ENCODE measurements at places on chromosomes 7 and 10. TPM values are rescaled to one million over a fixed set of nuclear protein-coding genes. Genes with fewer than 3 reads are reported as not detected.

- H3K4me1 ChIP-seq: no peaks in the 10 kb centered on the region
- peaks cover 10% of the 10 kb centered on the region for H3K27me3 ChIP-seq
- DNase-seq: no peak
- H3K36me3 ChIP-seq: no peaks in the 10 kb centered on the region
- no peak overlapping the region for H3K4me3 ChIP-seq
Observed at GRCh38 chr10:93851169-93851568, 42.6 kb upstream of the SLC35G1 start.

GRCh38 chr7:47762746-47763062, 180.8 kb upstream of the TNS3 start:
- no peak overlapping the region for H3K4me3 ChIP-seq
- no peaks in the 10 kb centered on the region for H3K27me3 ChIP-seq
- H3K4me1 ChIP-seq: peaks cover 40% of the 10 kb centered on the region
- no peaks in the 10 kb centered on the region for H3K36me3 ChIP-seq
- no peak for DNase-seq

- no peaks in the 10 kb centered on the region for H3K36me3 ChIP-seq
- peaks cover 22% of the 10 kb centered on the region for H3K4me1 ChIP-seq
- DNase-seq: peak; percentile 33
- no peak within 1 kb of the TSS for H3K27ac ChIP-seq
Observed at GRCh38 chr10:122560279-122560804, at the start of gene DMBT1. DMBT1 (plus strand) TSS chr10:122560754; CDS start chr10:122560771, 17 bp downstream.

GRCh38 chr10:132586739-132587138, 49.2 kb downstream of the INPP5A start:
- no peaks in the 10 kb centered on the region for H3K36me3 ChIP-seq
- DNase-seq: no peak
- H3K4me3 ChIP-seq: no peak overlapping the region
- peaks cover 13% of the 10 kb centered on the region for H3K4me1 ChIP-seq

DNA sequence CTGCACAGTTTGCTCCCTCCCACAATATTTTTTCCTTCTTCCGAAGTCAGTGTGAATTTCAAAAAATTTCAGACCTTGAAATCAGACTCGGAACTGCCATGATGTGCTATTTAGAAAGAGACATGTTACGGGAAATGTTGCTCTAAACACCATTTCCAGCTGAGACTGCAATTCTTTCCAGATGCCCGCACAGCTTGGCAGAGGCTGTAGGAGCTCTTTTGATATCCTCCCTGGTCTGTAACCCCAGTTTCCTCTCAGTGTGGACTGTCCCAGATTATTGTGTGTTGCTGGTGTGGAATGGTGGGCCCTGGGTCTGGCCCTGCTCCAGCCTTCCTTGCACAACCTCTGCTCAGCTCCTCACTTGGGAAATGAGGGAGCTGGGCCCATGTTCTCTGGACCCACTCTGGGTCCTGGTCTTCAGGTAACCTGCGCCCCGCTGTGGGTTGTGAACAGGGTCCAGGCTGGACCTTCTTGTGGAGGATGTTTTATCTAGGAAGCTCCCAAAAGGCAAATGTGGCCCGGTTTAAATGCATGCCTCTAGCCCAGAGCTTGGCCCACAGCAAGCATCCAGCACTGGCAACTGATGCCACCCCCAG, 172.8 kb upstream of the CXCL12 start:
- H3K27ac ChIP-seq: no peak overlapping the region
- no peak for DNase-seq
- no peak overlapping the region for H3K4me3 ChIP-seq
- peaks cover 16% of the 10 kb centered on the region for H3K27me3 ChIP-seq
- H3K4me1 ChIP-seq: no peaks in the 10 kb centered on the region

DNA sequence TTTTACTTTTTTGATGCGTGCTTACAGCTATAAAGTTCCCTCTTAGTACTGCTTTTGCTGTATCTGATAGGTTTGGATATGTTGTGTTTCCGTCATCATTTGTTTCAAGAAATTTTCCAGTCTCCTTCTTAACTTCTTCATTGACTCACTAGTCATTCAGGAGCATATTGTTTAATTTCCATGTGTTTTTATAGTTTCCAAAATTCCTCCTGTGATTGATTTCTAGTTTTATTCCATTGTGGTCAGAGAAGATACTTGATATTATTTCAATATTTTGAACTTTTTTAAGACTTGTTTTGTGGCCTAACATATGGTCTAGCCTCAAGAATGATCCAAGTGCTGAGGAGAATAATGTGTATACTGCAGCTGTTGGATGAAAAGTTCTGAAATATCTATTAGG, 75.5 kb upstream of the CREB5 start:
- no peaks in the 10 kb centered on the region for H3K4me1 ChIP-seq
- DNase-seq: no peak
- H3K27me3 ChIP-seq: no peaks in the 10 kb centered on the region
- no peak overlapping the region for H3K27ac ChIP-seq

DNA sequence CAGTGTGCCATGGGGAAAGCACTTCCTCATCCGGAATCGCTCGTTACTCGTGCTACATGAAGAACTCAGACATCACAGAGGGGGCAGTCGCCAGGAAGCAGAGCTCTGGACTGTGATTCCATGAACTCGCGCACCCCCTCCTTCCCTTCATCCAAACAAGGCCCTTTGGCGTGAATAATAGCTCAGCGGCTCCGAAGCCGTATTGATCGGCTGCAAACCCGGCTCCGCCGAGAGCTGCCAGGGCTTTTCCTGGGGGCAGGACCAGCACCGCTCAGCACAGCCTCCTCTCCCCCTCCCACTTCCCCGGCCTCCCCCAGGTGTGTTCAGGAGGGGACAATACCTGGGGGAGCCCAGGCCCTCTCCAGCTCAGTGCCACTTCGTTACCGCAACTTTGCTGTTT, 129.0 kb upstream of the TCF7L2 start:
- peaks cover 16% of the 10 kb centered on the region for H3K36me3 ChIP-seq
- no peaks in the 10 kb centered on the region for H3K27me3 ChIP-seq
- peaks cover 9% of the 10 kb centered on the region for H3K4me1 ChIP-seq
- no peak overlapping the region for H3K27ac ChIP-seq

- H3K36me3 ChIP-seq: no peaks in the 10 kb centered on the region
- H3K4me1 ChIP-seq: no peaks in the 10 kb centered on the region
- H3K27ac ChIP-seq: no peak overlapping the region
- no peaks in the 10 kb centered on the region for H3K27me3 ChIP-seq
- no peak for DNase-seq
- H3K4me3 ChIP-seq: no peak overlapping the region
Observed at GRCh38 chr7:33511778-33512177, 382.4 kb downstream of the BBS9 start.

NKX1-2 gene
- 0.35 TPM for total RNA-seq

DNA sequence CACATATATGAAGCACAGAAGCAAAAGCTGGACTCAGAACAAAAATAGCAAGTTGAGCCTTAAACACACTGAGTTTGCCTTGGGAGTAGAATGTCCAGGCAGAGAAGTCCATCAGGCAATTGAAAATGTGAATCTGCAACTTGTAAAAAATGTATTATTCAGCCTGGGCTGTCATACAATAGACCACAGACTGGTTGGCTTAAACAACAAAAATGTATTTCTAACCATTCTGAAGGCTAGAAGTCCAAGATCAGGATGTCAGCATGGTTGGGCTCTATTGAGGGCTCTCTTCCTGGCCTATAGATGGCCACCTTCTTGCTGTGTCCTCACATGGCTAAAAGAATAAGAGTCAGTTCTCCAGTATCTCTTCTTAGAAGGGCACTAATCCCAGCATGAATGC, 76.5 kb upstream of the CAPZA2 start:
- no peaks in the 10 kb centered on the region for H3K27me3 ChIP-seq
- DNase-seq: no peak
- H3K4me3 ChIP-seq: no peak overlapping the region
- no peak overlapping the region for H3K27ac ChIP-seq
- H3K36me3 ChIP-seq: peaks cover 11% of the 10 kb centered on the region
- peaks cover 10% of the 10 kb centered on the region for H3K4me1 ChIP-seq
